WERI-Rb-1 (cell line): ENCODE measurements at places on chromosomes 7 and 10.

DNA sequence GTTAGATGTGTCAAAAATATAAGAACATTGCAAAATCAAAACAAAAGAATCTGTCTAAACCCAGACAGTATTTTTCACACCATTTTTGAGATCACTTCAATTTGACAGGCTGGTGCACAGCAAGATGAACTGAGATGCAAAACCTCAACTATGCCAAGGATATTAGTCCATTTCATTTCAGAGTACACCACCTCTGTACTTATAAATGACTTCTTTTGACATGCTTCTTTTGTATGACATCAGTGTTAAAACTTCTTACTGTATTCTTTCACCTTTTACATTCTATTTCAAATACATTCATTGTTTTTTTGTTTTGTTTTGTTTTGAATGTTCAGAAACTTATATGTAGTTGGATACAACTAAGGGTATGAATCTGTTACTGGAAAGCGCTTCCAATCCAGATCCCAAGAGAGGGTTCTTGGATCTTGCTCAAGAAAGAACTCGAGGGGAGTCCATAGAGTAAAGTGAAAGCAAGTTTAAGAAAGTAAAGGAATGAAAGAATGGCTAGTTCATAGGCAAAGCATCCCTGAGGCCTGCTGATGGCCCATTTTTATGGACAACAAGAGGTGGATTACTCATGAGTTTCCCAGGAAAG lies 23.5 kb upstream of the GPR141 start:
- no peak for DNase-seq

DNA sequence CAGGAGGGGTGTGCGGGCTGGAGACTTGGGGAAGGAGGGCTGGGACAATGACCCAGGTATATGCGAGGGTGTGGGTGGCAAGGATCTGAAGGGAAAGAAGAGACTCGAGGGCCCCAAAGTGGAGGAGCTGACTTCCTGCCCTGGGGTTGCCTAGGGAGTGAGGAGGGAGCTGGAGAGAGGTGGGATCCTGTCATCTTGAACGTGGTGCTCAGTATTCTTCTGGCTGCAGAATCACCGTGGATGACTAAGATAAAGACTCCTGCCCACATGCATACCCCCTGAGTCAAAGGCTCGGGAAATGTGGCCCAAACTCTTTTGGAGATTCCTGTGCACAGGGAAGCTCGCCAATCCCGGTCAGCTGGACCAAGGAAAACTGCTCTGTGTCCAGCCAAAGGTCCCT lies 31.2 kb downstream of the COL17A1 start:
- no peak for DNase-seq

DNA sequence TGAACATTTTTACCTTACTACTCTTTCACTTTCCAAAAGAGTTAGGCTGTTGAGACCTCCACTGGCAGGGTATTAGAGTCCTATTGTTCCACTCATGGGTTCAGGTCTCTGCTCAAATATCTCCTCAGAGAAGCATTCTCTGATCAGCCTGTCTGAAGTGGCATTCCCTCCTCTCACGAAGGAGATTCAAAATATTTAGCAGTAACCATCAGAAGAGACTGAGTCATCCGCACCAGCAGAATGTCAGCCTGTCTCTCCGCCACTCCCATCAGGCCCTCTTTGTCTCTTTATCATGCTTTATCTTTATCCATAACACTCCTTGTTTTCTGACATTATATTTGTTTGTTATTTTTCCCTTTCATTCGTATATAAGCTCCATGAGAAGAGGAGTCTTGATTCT lies 79.1 kb downstream of the AASS start:
- DNase-seq = no peak

- no peak for DNase-seq
Observed at GRCh38 chr7:45980973-45981372, 59.9 kb upstream of the IGFBP3 start.

GRCh38 chr10:78332012-78332411 lies 298.3 kb downstream of the RPS24 start:
- DNase-seq = no peak

DNA sequence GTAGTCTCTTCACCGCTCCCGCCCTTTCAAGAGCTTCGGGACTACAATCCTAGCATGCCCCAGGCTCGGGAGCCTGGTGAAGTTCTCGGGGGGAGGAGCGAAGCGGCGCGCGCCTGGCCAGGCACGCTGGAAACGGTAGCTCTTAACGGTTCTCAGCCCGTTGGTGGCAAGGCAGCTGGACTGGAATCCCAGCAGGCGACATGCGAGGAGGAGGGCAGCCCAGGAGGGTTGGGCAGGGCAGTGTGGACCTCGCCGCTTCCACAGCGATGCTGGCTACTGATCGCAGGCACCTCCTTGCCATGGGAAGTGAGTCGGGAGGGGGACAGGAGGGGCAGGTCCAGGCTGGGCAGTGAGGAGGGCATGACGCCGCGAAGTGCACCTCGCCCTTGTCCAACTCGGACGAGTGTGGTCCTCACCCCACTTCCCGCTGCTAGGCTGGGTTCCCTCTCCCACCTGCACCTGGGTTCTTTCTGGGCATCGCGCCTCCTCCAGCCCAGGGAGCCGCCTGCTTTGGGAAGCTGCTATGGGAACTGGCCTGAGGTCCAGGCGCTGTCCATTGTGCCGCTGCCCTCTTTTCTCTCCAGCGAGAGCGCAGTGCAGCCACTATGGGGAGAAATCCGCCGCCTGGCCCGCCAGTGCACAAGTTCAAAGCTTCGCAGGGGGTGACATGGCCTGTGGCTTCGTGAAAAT lies 367.8 kb upstream of the NUPR2 start:
- no peak for DNase-seq

DNA sequence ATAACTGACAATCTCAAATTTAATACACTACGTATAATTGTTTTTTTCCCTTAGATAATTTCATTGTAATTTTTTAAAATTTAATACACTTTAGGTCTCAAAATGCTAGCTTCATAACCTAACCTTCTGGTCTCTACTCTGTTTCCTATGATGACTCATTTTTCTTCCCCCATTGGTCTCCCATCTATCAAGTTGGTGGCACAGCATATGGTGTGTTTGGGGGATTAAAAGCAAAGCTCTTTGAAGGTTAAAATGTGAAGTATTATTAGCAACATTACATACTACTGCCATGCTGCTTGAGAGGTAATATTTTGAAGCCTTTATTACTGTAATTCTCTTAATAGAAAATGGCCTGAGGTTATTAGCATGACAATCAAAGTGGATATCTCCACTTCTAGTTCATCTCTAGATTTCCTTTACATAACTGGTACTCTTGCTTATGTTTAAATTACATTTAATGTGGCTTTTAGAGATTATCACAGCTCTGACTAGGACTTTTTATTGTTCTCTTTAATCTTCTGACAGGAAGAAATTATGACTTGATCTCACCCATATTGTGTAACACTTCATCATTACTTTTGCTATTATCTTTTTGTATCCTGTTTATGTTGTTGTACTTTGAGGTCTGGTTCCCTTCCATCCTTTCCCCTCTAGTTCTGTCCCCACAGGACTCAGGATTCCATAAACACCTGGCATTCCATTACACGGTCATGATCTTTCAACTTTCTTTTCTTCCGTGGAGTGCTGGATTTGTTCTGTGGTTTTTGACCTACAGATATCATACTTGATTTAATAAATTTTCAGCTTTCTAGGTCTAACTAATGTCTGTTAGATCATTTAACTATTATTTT lies 185.1 kb downstream of the SEMA3D start:
- DNase-seq = peak; percentile 53

- DNase-seq = no peak
Observed at GRCh38 chr10:113278221-113278620, 274.6 kb upstream of the HABP2 start.

- peak; percentile 30 for DNase-seq
Observed at GRCh38 chr7:727104-727805, at the start of gene PRKAR1B. Gene PRKAR1B (minus strand): TSS chr7:727281. CDS start chr7:711505, 15,776 bp downstream.

- no peak for DNase-seq
Observed at GRCh38 chr10:114487815-114488536, 83.7 kb upstream of the AFAP1L2 start.

DNA sequence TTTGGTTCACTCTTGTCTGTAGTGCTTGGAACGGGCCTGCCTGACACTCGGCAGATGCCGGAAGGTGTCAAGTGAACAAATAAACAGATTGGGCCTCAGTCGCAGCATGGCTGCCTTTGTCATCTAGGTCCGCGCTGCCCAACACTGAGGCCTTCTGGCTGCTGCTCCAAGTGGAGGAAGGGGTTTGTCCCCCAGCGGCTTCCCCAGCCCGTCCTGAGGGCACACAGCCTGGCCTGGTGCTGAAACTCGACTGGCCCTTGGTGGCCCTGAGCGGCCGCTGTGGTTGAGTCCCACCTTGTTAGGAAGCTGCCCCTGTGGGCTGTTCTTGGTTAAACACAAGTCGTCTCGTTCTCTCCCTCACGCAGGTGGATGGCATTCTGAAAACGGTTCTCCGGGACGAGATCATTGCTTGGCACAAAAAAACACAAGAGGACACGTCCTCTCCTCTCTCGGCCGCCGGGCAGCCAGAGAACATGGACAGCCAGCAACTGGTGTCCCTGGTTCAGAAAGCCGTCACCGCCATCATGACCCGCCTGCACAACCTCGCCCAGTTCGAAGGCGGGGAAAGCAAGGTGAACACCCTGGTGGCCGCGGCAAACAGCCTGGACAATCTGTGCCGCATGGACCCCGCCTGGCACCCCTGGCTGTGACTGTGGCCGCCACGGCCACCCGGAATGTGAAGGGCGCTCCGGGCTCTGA lies 132.1 kb downstream of the SMURF1 start:
- no peak for DNase-seq

GRCh38 chr7:46930366-46930765 lies 651.5 kb downstream of the TNS3 start:
- no peak for DNase-seq

DNA sequence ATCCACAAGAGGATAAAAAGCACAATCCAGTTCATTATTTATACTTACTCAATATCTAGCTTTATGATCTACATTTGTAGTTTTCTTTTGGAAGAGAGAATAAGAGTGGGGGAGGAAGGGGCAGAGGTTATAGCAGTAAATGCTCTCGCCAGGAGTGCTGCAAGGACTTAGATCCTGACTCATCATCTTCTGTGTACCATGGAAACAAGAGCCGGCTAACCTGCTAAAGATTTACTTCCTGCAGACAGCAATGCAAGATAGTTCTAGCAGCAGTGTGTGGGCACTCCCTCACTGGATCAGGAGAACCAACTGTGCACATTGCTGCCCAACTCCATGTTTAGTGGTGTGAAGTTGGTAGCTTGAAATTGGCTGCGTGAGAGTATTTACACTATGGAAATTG lies 47.7 kb upstream of the TRIL start:
- no peak for DNase-seq

- peak; percentile 9 for DNase-seq
Observed at GRCh38 chr10:108583877-108584276, 1339.4 kb downstream of the XPNPEP1 start.

GRCh38 chr7:143120691-143121405 lies 11.0 kb upstream of the PIP start:
- DNase-seq = no peak

GRCh38 chr7:128899392-128899791 lies 11.1 kb downstream of the KCP start:
- no peak for DNase-seq

- no peak for DNase-seq
Observed at GRCh38 chr10:124233546-124234138, 140.2 kb upstream of the CHST15 start.

DNA sequence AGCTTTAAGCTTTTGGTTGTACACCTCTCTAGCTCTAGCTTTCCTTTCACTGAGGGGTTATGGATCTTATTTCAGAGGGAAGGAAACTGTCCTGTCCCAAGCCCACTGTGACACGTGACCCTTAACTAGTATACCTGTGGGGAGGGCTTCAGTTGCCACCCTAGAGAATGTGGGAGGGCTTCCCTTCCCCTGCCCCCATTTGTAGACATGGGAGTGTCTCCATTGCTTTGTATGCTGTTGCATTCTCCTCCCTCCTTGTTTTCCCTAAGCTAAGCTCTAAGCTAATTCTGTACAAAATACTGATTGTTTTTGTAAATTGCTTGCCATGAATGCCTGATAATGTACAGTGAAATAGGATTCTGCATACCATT lies 11.2 kb downstream of the LUC7L2 start:
- no peak for DNase-seq

DNA sequence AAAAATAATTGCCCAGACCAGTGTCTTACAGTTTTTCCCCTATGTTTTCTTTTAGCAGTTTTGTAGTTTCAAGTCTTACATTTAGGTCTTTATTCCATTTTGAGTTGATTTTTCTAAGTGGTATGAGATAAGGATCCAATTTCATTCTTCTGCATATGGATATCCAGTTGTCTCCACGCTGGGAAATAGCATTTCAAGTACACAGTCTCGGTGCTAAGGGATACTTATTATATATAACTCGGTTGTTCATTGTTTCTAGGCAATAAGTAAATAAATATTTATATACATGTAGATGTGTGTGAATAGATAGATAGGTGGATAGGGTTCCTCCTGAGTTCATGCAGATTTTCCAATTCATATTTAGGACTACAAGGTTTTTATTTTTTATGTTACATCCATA lies 16.0 kb downstream of the TAF3 start:
- DNase-seq = no peak

GRCh38 chr7:80264769-80265495 lies 130.3 kb downstream of the GNAI1 start:
- no peak for DNase-seq

DNA sequence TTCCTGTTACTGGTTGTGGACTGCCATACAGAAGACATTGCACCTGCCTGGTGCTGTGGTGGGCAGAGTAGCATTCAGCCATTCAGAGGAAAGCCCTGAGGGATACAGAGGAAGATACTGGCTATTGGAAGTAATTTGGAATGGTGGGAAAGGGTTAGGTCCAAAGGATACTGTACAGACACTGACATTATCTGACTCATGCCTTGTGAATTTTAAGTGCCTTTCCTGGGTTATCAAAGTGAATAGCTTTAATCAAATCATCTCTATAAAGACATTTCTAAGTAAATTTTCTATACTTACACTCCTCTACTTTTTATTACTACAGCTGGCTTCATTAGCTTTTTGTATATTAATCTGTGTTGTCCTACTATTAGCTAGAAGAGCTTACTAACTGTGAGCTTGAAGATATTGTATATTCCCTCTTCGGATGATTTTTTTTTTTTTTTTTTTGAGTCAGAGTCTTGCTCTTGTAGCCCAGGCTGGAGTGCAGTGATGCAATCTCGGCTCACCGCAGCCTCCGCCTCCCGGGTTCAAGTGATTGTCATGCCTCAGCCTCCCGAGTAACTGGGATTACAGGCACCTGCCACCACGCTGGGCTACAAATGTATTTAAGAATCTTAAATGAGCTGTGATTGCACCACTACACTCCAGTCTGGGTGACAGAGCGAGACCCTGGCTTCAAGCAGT lies 186.5 kb downstream of the ADK start:
- no peak for DNase-seq

GRCh38 chr7:74272305-74273038 lies 16.7 kb upstream of the CLIP2 start:
- no peak for DNase-seq

DNA sequence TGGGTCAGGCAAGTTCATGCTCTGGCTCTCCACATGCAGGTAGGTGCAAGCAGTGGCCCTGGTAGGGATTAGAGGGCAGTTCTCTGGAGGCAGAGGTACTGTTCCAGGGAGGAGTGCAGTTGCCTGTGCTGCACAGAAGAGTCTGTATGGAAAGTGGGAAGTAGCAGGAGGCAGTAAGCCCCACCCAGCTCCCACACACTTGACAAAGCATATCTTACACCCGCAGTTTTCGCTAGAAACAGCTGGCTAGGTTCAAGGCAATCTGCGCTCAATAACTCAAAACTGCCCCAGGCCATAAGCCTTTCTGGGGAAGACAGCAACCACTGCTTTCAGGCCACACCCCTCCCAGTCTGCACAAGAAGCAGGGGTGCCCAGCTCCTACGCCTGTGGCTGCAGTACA lies 33.1 kb upstream of the ARMC3 start:
- DNase-seq = no peak

GRCh38 chr10:118810796-118811505 lies 56.2 kb upstream of the CACUL1 start:
- DNase-seq = no peak

GRCh38 chr10:71753091-71753959 lies 20.0 kb downstream of the VSIR start:
- no peak for DNase-seq
